ENCODE measurements at places on chromosomes 6 and 20. TPM values are rescaled to one million over a fixed set of nuclear protein-coding genes. Genes with fewer than 3 reads are reported as not detected.
A peak's percentile ranks its signal among the peaks of the same experiment; 100 is the strongest.

DNA sequence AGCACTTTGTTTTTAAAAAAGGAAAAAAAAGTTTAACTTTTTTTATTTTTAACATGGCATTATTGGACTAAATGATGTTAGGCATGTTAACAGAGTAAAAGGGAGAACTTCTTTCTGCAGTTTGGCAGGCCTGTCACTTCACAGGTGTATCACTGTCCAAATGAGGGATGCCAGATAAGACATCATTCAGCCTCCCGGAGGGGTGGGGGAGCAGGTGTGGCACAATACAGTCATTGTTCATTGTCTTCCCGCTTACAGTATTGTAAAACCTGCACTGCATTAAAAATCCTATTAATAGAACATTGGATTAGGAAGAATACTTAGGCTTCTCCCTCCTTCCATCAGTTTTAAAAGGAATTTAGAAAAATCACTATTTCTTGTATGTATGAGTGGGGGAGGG, 80.7 kb downstream of the CARMIL1 start:
- no peaks in the 10 kb centered on the region for H3K36me3 ChIP-seq
- H3K27me3 ChIP-seq, result no peaks in the 10 kb centered on the region
- no peak overlapping the region for H3K4me3 ChIP-seq
- H3K27ac ChIP-seq, result no peak overlapping the region
- DNase-seq, result no peak

- no peak overlapping the region for H3K4me3 ChIP-seq
- H3K4me1 ChIP-seq, result no peaks in the 10 kb centered on the region
- DNase-seq, result no peak
Measured at GRCh38 chr6:11604215-11604614, 66.7 kb downstream of the TMEM170B start.

Gene C20orf204
- not detected for total RNA-seq

- no peaks in the 10 kb centered on the region for H3K4me1 ChIP-seq
- DNase-seq, result no peak
- H3K36me3 ChIP-seq, result no peaks in the 10 kb centered on the region
- no peaks in the 10 kb centered on the region for H3K27me3 ChIP-seq
- peak overlapping the region; percentile 82 for H3K27ac ChIP-seq
Measured at GRCh38 chr20:35174458-35175216, 2.8 kb downstream of the PROCR start.

DNA sequence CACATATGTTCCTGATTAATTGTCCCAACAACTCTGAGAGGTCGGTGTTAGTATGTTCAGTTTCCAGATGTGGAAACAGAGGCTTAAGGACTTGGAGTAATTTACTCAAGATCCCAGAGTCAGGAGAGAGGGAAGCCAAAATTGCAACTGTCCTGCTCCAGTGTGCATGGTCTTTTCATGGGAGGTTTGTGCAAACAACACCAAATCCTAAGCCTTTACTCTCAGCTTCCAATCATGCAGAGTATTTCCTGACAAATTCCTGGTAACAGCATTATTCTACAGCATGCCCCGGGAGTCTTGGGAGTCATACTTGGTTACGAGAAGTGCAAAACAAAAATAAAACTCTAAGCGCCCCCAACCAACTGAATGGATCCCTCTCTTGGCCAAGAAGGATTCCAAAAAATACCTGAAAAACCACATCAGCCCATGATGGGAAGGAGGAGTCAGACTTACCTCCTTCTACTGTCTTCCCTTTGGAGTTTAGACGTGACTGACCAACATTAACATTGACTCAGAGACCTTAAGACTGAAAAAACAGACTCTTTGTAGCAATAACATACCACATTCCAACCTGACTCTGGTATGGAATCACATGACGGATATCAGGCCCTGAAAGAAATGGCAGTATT, 30.8 kb upstream of the PPP1R3G start:
- H3K27ac ChIP-seq, result peak overlapping the region; percentile 51
- no peaks in the 10 kb centered on the region for H3K27me3 ChIP-seq
- H3K4me1 ChIP-seq, result no peaks in the 10 kb centered on the region
- no peak overlapping the region for H3K4me3 ChIP-seq

DNA sequence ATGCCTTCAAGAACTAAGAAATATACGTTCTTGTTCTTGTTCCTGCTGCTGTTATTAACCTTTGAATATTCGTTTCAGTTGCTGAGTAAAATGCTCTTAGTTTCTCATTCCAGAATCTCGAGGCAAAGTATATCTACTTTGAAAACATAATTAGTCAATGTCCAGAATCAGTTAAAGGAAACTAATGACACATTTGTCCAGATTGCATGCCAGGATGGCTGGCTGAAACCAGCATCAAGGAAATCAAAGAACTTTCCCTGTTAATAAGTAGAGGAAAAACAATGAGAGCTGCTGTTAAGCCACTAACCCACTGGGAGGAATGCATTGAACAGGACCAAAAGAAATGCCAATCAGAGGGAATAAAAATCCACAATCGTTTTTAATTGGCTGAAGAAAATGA, 196.9 kb downstream of the ALDH8A1 start:
- H3K27ac ChIP-seq, result no peak overlapping the region
- no peak for DNase-seq
- no peak overlapping the region for H3K4me3 ChIP-seq

Gene CST2
- not detected for total RNA-seq

Gene EEF1E1
- 32.5 TPM for total RNA-seq

DNA sequence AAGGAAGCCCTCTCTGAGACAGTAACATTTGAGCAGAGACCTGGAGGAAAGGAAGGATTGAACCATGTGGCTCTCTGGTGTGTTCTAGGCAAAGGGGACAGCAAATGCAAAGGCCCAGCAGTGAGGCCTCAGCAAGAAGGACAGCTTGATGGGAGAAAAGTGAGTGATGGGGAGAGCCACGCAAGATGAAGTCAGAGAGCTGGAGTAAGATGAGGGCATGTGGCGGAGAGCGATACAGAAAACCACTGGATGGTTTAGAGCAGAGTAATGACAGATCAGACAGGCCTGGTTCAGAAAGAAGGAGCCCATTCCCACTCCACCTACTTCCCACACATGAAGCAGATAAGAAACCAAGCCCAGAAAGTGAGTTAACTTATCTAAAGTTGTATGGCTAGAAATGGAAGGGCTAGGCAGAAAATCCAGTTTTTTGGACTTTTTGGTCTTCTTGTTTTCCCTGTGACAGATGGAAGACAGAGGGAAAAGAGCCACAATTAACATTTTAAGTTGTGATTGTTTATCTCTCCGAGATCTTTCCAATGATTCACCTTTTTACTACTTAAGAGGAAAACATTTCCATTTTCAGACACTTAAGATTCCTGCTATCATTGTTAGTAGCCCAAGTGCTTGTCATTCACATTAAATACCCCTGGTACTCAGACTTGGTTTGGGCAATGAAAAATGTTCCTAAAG, 723 bp upstream of the SNPH start:
- H3K4me1 ChIP-seq, result no peaks in the 10 kb centered on the region
- H3K27ac ChIP-seq, result peak overlapping the region; percentile 61
- H3K4me3 ChIP-seq, result peak overlapping the region; percentile 50
- DNase-seq, result no peak

GRCh38 chr6:53360093-53360912, 11.6 kb upstream of the ELOVL5 start:
- no peaks in the 10 kb centered on the region for H3K36me3 ChIP-seq
- DNase-seq, result no peak
- peak overlapping the region; percentile 92 for H3K27ac ChIP-seq
- H3K27me3 ChIP-seq, result no peaks in the 10 kb centered on the region
- no peaks in the 10 kb centered on the region for H3K4me1 ChIP-seq

Gene RBPJL
- not detected for total RNA-seq

GRCh38 chr6:160069050-160069454, 52.6 kb upstream of the SLC22A1 start:
- no peaks in the 10 kb centered on the region for H3K4me1 ChIP-seq
- H3K36me3 ChIP-seq, result no peaks in the 10 kb centered on the region
- no peak overlapping the region for H3K27ac ChIP-seq

DNA sequence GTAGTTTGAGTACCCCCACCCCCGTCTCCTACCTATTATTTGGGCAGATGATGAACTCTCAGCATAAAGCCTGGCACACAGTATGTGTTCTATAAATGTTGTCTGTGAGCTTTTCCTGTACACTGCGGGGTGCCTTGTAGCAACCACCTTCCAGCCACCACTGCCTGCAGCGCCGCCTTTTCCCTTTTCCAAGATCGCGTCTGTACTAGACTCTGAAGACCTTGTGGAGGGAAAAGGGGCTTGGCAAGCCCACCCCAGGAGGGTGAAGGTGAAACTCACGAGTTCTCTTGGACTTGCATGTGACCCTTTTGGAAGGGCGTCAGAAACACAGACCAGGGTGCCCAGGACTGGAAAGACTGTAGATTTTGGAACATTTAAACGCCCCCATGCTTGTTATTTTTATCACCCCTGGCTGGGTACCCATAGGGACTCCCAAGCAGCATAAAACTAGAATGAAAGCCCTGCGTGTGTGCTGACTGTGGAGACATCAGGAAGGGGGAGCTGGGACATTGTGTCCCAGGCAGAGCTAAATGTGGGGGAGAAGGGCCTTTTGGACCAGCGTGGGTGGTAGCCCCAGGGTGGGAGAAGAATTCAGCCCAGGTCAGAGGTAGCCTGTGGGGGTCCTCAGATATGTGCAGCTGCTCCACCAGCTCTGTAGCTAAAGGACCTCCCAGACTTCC, 8.3 kb downstream of the BAK1 start:
- H3K4me3 ChIP-seq, result peak overlapping the region; percentile 61
- H3K27me3 ChIP-seq, result no peaks in the 10 kb centered on the region
- peak; percentile 28 for DNase-seq

DNA sequence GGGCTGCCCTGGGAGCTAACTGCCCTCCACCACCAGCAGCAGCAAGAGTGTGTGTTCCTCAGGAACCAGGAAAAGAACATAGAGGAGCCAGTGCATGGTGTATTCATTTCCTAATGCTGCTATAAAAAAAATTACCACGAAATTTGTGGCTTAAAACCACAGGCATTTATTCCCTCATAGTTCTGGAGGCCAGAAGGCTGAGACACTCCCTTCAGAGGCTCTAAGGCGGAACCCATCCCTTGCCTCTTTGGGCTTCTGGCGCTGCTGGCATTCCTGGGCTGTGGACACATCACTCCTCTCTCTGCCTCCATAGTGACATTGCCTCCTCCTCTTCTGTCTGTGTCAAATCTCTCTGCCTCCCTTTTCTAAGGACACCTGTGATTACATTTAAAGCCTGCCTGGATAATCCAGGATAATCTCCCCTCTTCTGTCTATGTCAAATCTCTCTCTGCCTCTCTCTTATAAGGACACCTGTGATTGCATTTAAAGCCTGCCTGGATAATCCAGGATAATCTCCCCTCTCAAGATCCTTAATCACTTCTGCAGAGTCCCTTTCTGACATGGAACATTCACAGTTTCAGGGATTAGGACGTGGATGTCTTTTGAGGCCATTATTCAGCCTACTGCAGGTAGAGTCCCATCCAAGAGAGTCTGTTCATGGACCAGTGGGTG, 54.7 kb downstream of the NDUFAF5 start:
- no peaks in the 10 kb centered on the region for H3K36me3 ChIP-seq
- no peak for DNase-seq
- H3K4me1 ChIP-seq, result no peaks in the 10 kb centered on the region
- no peaks in the 10 kb centered on the region for H3K27me3 ChIP-seq
- H3K4me3 ChIP-seq, result no peak overlapping the region

Gene MAP3K4
- total RNA-seq, result 66.6 TPM

Gene BTN1A1
- 0.07 TPM for total RNA-seq

- H3K27ac ChIP-seq, result no peak overlapping the region
- peak overlapping the region; percentile 54 for H3K4me3 ChIP-seq
- peak; percentile 21 for DNase-seq
- H3K36me3 ChIP-seq, result no peaks in the 10 kb centered on the region
- peaks cover 48% of the 10 kb centered on the region for H3K27me3 ChIP-seq
- peaks cover 20% of the 10 kb centered on the region for H3K4me1 ChIP-seq
Measured at GRCh38 chr6:27867051-27867944, 44.9 kb downstream of the OR2B2 start.

Gene CRYBG1
- total RNA-seq, result 3.6 TPM

Gene COL19A1
- total RNA-seq, result 0.28 TPM

DNA sequence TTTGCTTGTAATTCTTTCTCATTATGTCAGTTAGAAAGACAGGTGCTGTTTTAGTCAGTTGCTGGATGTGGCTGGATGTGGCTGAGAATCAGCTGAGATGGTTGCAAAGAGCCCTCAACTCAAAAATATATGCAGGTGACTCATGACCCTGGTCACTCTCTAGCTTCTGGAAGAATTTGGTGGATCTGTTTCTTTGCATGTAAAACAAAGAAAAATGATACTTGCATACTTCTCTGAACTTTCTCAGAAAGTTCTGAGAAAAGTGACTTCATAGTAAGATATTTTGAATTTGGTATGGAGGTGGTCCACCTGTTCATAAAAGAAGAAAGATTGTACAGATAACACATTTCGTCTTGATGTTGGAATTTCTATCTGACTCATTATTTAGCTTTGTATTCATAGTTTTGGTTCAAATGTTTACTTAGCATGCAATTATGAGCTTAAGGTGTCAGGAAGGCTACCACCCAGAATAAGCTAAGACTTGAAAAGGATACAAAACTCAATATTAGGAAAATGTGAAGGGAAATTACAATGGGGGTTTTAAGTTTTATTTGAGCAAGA, 163.2 kb upstream of the OLIG3 start:
- no peaks in the 10 kb centered on the region for H3K27me3 ChIP-seq
- no peak overlapping the region for H3K4me3 ChIP-seq
- no peaks in the 10 kb centered on the region for H3K4me1 ChIP-seq
- DNase-seq, result no peak
- no peak overlapping the region for H3K27ac ChIP-seq

DNA sequence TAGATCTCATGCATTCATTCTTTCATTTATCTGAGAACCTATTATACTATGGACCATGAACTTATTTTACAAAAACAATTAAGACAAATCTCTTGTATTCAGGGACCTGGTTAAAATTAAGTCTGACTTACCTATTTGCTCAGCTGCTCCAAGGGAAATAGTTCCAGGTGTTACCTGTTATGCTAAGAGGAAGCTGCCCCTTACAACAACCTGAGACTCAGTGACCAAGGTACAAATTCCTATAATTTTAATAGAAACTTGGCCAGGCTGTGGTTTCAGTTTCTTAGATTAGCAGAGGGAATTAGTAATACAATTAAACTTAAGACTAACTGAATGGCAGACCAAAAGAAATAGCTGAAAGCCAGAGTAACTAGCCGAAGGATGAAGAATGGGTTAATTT, 48.2 kb upstream of the GMPR start:
- H3K4me1 ChIP-seq, result no peaks in the 10 kb centered on the region
- no peaks in the 10 kb centered on the region for H3K36me3 ChIP-seq
- H3K27ac ChIP-seq, result no peak overlapping the region
- DNase-seq, result no peak
- no peaks in the 10 kb centered on the region for H3K27me3 ChIP-seq
- no peak overlapping the region for H3K4me3 ChIP-seq

GRCh38 chr6:134278000-134278399, 39.9 kb downstream of the SGK1 start:
- no peaks in the 10 kb centered on the region for H3K4me1 ChIP-seq
- no peak overlapping the region for H3K27ac ChIP-seq
- DNase-seq, result no peak
- no peaks in the 10 kb centered on the region for H3K36me3 ChIP-seq
- no peaks in the 10 kb centered on the region for H3K27me3 ChIP-seq

GRCh38 chr6:4510317-4510716, 265.9 kb upstream of the CDYL start:
- H3K36me3 ChIP-seq, result no peaks in the 10 kb centered on the region
- no peaks in the 10 kb centered on the region for H3K4me1 ChIP-seq
- no peak overlapping the region for H3K27ac ChIP-seq
- H3K4me3 ChIP-seq, result no peak overlapping the region
- no peaks in the 10 kb centered on the region for H3K27me3 ChIP-seq
- no peak for DNase-seq

Measured in uterus (tissue), 4 donors.